Lung (tissue), 17 donors: ENCODE measurements at places on chromosomes 6 and 20. TPM values are rescaled to one million over a fixed set of nuclear protein-coding genes. Genes with fewer than 3 reads are reported as not detected.

- peak within 1 kb of the TSS; percentile 73 for H3K4me3 ChIP-seq
- peak; percentile 91 for DNase-seq
- peaks cover 3% of the 10 kb centered on the region for H3K4me1 ChIP-seq
- H3K27me3 ChIP-seq = no peaks in the 10 kb centered on the region
- H3K36me3 ChIP-seq = no peaks in the 10 kb centered on the region
Measured at GRCh38 chr6:2971420-2972218, at the start of gene SERPINB6. Gene SERPINB6, minus strand, starts transcription at chr6:2971567. Its CDS starts 12,235 bp downstream, at chr6:2959332.

- peak overlapping the region; percentile 70 for H3K27ac ChIP-seq
- DNase-seq = peak; percentile 38
- no peaks in the 10 kb centered on the region for H3K27me3 ChIP-seq
- H3K36me3 ChIP-seq = peaks cover 2% of the 10 kb centered on the region
- H3K4me1 ChIP-seq = no peaks in the 10 kb centered on the region
- H3K4me3 ChIP-seq = no peak overlapping the region
Measured at GRCh38 chr6:152112491-152113261, 305.2 kb downstream of the ESR1 start.

DNA sequence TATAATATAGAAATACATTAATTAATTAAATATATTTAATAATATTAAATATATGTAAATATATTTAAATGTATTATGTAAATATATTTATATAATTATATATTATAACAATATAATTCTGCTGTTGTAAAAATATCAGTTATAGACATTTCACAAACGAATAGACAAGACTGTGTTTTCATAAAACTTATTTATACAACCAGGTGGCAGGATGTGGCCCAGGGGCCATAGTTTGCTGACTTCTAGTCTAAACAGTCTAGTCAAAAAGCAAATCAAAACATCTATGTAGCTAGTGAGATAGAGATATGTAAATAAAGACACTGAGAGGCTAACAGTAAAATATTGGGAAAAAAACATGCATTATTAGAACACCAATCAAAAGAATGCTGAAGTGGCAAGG, 136.4 kb downstream of the TBXT start:
- no peaks in the 10 kb centered on the region for H3K36me3 ChIP-seq
- H3K4me1 ChIP-seq = no peaks in the 10 kb centered on the region
- no peak overlapping the region for H3K27ac ChIP-seq
- DNase-seq = no peak

GRCh38 chr20:29689411-29690225, 1567.8 kb upstream of the DEFB115 start:
- no peaks in the 10 kb centered on the region for H3K27me3 ChIP-seq
- no peak for DNase-seq
- H3K4me1 ChIP-seq = no peaks in the 10 kb centered on the region
- H3K4me3 ChIP-seq = no peak overlapping the region
- H3K27ac ChIP-seq = no peak overlapping the region

The BTN1A1 gene
- 0.26 TPM for total RNA-seq

DNA sequence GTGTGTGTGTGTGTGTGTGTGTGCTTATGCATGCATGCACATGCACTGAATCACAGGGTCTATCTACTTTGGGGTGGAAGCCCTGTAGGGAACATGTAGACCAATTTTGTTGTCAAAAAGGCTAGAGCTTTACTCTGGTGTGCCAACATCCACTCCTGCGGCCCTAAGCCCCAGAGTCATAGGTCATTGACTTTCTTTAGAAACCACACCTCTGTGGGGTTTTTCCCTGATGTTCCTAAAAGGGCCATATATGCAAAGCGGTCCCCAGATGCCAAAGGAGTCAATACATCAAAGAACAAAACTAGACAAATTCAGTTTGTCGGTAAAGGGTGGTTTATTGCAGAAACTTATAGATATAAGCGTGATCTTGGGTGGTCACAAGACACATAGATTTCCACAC, 29.8 kb upstream of the SLC2A12 start:
- H3K36me3 ChIP-seq = no peaks in the 10 kb centered on the region
- no peaks in the 10 kb centered on the region for H3K4me1 ChIP-seq
- DNase-seq = no peak

- no peaks in the 10 kb centered on the region for H3K36me3 ChIP-seq
- H3K4me1 ChIP-seq = no peaks in the 10 kb centered on the region
- no peak overlapping the region for H3K27ac ChIP-seq
- DNase-seq = no peak
- no peaks in the 10 kb centered on the region for H3K27me3 ChIP-seq
Measured at GRCh38 chr6:3885262-3886036, 36.3 kb downstream of the FAM50B start.

- DNase-seq = no peak
- H3K27ac ChIP-seq = no peak overlapping the region
- no peaks in the 10 kb centered on the region for H3K36me3 ChIP-seq
- H3K4me1 ChIP-seq = no peaks in the 10 kb centered on the region
Measured at GRCh38 chr20:53194306-53195290, 222.4 kb downstream of the TSHZ2 start.

DNA sequence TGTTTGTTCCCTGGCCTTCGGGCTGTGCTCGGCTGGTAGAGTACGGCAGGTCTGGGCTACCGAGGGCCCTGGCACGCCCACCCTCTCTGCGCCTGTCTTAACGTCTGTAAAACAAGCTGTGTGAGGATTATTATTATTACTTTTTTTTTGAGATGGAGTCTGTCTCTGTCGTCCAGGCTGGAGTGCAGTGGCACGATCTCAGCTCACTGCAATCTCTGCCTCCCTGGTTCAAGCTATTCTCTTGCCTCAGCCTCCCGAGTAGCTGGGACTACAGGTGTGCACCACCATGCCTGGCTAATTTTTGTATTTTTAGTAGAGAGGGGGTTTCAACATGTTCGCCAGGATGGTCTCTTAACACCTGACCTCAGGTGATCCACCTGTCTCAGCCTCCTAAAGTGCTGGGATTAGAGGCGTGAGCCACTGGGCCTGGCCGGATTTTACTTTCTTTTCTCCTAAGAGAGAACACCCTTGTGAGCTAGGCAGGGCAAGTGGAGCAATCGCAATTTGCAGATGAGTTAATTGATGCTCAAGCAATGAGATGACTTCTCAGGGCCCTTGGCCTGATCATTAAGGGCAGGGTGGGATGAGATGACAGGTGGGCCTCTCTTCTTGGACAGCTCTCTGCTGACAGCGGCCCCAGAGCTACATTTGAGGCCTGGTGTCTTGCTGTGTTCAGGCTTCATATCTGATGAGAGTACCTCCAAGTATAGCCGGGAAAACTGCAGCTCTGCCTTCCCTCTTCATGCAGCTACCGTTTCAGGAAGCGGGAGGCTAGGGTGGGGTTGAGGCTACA, 859 bp upstream of the SMIM29 start:
- H3K27ac ChIP-seq = peak overlapping the region; percentile 85
- DNase-seq = no peak
- H3K27me3 ChIP-seq = no peaks in the 10 kb centered on the region
- H3K4me3 ChIP-seq = peak overlapping the region; percentile 73

- H3K4me3 ChIP-seq = no peak overlapping the region
- H3K27ac ChIP-seq = no peak overlapping the region
- DNase-seq = peak; percentile 67
- H3K36me3 ChIP-seq = peaks cover 9% of the 10 kb centered on the region
- H3K4me1 ChIP-seq = no peaks in the 10 kb centered on the region
- no peaks in the 10 kb centered on the region for H3K27me3 ChIP-seq
Measured at GRCh38 chr6:11298651-11299420, 66.4 kb upstream of the NEDD9 start.

GRCh38 chr20:57508381-57508780, 16.6 kb downstream of the CTCFL start:
- no peaks in the 10 kb centered on the region for H3K4me1 ChIP-seq
- H3K27ac ChIP-seq = no peak overlapping the region
- H3K36me3 ChIP-seq = no peaks in the 10 kb centered on the region
- DNase-seq = no peak
- H3K27me3 ChIP-seq = no peaks in the 10 kb centered on the region

The MYMX gene
- total RNA-seq = not detected

DNA sequence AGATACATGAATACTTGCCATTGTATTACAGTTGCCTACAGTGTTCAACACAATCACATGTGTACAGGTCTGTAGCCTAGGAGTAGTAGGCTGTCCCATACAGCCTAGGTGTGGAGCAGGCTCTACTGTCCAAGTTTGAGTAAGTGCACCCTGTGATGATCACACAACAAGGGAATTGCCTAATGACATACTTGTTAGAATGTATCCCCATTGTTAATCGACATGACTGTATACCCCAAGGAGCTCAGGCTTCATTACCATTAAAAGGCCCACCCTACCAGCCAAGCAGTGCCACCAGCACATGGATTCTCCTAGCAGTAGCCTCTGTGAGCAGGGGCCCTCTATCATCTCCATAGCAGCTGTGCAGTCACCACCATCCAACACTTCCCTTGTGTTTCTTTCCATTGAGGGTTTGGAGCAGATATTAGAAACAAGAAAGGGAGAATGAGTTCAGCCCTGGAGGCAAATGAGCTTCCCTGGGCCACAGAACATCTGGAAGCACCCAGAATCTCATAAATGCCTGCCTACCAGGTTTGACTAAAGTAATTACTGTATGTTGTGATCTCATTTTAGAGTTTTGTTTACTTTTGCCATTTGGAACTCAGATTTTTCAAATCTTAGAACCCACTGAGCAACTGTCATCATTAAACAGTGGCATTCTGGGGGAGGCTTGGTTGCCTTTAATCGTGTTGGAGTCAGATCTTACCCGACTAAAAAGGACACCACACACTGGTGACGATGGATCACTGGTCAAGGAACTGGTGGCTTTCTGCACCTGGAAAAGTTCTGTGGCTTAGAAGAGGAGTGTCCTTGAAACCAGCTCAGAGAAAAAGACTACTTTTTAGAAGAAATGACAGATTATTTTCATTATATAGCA, 104.9 kb downstream of the TULP4 start:
- no peak for DNase-seq
- H3K4me1 ChIP-seq = no peaks in the 10 kb centered on the region
- H3K36me3 ChIP-seq = peaks cover 6% of the 10 kb centered on the region
- H3K27ac ChIP-seq = no peak overlapping the region
- H3K27me3 ChIP-seq = no peaks in the 10 kb centered on the region
- H3K4me3 ChIP-seq = no peak overlapping the region

The USP49 gene
- total RNA-seq = 8.6 TPM

The LY6G6F gene
- not detected for total RNA-seq

DNA sequence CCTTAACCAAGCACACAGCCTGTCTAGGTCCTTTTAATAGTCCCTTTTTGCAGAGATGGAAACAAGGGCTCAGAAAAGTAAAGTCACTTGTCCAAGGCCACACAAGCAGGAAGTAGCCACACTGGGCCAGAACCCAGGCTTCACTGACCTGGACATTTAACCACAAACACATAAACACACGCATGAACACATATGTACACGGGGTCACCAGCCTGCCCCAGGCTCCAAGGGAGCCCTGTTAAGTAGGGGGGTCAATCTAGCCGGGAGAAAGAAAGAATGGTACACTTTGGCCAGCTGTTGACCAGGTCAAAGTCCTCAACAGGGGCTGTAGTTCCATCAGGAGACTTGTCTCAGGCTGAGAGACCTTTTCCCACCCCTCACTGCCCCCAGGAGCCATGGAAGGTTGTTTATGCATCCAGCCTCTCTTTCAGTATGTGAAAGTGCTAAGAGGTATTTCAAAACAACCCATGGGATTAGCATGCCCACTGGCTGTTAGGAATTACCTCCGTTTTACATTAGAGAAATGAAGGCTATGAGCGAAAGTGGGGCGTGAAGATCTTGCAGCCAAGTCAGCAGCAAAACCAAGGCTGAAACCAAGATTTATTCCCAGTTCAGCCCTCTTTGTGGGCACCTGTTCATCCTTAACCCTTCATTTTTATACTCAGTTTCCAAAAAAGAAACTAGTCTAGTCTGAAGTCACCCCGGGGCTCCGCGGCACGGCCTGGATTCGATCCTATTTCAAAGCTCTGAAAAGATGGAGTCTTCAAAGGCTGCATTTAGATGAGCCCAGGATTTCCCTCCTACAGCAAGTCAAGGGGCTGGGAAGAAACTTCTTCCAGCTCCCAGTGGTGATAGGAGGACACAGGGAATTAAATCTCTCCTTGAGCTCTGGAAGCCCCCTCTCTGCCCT, 9.8 kb downstream of the SDC4 start:
- H3K27me3 ChIP-seq = no peaks in the 10 kb centered on the region
- peaks cover 3% of the 10 kb centered on the region for H3K4me1 ChIP-seq
- H3K4me3 ChIP-seq = no peak overlapping the region

DNA sequence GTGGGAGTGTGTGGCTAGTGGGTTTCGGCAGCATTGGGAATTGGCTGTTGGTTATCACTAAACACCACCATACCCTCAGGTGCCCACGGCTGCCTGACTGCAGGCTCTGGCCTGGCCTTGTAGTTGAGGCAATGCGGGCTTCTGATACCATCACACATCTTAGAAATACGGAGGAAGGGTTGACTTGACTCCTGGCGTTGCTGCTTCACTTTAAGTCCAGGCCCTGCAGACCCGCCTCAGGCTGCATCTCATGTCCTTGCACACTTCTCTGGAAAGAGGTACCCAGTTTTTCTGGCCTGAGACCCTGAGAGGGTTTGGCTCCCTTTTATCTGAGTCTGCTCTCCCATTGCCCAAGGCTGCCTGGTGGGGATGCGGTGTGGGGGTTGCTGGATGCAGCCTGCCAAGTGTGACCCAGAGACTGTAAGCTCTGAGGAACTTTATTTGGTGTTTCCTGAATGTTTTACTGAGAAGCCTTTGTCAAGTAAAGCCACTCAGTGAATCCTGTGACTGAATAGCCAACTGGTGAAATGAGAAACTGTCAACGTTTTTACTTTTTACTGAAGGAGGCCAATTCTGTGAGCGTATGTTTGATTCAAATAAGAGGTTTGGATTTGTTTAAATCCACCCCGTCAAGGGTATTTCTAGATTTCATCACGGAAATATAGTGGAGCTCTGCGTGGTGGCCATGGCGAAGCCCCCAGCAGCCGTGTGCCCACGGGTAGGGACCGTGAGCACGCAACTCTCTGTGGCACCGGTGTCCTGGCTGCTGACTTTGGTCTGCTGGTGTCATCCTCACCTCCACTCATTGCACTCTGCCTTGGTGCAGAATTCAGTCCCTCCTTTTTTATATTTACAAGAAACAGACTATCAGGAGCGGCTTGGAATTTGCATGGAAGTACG, 160.1 kb downstream of the DTNBP1 start:
- no peak overlapping the region for H3K27ac ChIP-seq
- DNase-seq = peak; percentile 31
- no peak overlapping the region for H3K4me3 ChIP-seq

GRCh38 chr6:108690326-108691049, 129.8 kb downstream of the FOXO3 start:
- H3K27me3 ChIP-seq = no peaks in the 10 kb centered on the region
- H3K4me1 ChIP-seq = peaks cover 60% of the 10 kb centered on the region
- peaks cover 3% of the 10 kb centered on the region for H3K36me3 ChIP-seq
- H3K4me3 ChIP-seq = no peak overlapping the region
